Activated T-cell treated with anti-CD3 and anti-CD28 coated beads, Interleukin-2, amount 50 U/mL, for 48 hours (primary cell): ENCODE measurements at places on chromosomes 3 and 15.

DNA sequence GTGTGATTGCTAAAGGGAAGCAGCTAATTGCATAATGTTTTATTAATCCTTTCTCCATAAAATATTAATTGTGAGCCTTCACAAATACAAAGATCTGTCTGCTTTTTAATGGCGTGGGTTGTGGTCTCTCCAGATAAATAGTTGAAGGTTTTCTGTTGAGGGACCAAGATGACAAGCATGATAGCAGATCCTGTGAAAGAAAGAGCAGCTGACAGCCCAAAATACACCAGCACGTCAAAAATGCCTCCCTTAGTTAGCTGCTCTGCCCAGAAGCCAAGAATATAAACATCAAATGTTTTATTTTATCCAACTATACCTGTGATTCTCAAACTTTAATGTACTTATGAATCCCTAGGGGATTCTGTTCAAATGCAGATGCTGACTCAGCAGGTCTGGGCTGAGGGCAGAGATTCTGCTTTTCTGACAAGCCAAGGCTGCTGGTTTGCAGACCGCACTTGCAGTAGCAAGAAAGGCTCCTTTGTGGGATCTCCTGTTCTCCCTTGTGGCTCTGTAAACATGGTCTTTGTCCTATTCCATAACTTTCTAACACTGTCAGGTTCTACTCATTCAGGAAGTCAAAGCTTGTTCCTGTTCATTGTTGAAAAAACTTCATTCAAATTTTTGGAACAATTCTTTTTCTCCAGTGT, 119.1 kb upstream of the SLC25A36 start:
- no peak for DNase-seq

GRCh38 chr3:32045091-32045915, 61.1 kb upstream of the GPD1L start:
- no peak for DNase-seq

DNA sequence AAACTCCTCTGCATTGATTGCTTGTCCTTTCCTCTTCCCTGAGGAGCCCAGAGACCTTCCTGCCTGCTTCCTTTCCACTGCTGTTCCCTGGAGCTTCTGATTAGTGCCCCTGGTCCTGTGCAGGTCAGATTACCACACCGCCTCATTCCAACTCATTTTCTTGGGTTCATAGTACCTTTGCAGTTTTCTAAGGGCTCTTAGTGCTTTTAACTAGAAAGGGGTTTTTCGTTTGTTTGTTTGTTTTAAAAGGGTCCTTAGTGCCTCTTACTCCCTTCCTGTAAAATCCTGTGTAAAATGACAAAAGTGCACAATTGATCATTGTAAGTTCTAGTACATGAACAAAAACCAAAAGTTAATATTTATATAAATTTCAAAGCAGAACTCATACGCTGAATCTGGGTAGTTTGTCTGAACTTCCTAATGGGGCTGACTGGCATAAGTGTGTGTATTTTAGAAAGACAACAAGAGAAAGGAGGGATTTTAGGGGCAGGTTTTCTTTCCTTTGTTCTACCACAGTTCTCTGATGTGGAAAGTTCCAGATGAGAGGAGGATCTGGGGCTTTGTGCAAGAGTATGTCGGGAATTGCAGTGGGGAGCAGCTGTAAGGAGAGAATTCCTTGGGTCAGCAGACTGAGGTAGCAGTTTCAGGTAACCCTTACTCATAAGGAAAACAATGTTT, 30.6 kb downstream of the SNRK start:
- DNase-seq: no peak

- no peak for DNase-seq
Measured at GRCh38 chr3:187551416-187551815, 118.8 kb downstream of the SST start.

DNA sequence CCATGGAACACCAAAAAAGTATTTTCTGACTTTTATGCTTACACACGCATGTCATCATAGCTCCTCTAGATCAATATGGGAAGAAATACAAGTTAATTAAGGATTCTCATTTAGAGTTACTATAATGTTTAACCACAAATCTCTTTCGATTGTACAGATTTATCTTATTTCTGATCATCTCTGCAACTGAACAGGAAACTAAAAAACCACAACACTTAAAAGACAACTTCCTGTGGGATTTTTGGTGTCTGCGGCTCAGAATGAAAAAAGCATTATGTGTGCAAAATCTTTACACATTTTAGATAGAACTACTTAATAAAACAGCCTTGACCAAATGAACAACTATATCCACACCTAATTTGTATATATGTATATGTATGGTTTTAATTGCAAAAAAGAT, 3.0 kb upstream of the TJP1 start:
- DNase-seq: no peak

DNA sequence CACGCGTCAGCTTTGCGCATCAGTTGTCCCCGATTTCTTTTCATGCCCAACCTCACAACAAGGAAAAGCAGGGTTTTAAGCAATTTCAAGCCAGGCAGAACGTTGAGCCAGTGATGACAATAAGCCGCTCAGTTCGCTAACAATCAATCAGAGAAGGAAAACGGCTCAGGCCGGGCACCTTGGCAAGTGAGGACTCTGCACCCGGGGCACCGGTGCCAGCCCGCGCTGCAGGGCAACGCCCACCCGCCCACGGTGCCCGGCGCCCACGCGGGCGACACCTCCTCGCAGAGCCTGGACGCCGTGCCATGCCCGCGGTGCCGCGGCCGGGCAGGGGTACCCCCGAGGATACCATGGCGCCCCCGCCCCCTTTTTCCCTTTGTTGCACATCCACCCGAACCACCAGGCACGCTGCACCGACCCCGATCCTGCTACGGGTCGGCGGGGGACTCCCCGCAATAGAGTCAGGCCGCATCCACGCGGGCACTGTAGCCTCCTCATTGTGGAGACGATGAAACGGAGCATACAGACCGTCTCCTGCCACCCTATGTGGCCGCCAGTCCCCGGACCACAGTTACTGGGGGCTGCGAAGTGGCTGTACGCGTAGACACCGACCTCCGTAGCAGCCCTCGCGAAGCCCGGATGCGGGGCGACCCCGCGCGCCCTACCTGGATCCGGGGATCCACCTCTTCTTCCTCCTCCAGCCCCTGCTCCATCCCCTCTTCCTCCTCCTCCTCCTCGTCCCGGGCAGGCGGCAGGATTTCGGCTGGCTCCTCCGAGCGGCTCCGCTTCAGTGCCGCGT, 581 bp downstream of the SH3BP5 start:
- DNase-seq: peak; percentile 58

DNA sequence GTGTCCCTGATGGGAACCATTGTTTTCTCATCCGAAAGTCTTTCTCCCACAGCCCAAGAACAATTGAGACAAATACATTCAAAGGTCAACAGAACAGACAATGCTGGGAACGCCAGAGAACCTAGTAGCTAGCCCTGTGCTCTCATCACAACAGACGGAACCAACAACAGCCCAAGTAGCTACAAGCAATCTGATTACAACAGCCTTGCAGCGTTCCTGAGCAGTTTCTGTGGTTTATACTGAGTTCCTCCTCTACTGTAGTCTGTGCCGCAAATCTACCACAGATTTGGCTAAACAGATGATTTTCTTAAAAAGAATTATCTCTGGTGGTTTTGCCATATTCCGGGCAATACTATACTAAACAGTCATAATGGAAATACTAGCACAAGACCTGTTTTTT, 435.6 kb downstream of the MECOM start:
- no peak for DNase-seq
